ENCODE measurements at places on chromosomes 6 and 20.

DNA sequence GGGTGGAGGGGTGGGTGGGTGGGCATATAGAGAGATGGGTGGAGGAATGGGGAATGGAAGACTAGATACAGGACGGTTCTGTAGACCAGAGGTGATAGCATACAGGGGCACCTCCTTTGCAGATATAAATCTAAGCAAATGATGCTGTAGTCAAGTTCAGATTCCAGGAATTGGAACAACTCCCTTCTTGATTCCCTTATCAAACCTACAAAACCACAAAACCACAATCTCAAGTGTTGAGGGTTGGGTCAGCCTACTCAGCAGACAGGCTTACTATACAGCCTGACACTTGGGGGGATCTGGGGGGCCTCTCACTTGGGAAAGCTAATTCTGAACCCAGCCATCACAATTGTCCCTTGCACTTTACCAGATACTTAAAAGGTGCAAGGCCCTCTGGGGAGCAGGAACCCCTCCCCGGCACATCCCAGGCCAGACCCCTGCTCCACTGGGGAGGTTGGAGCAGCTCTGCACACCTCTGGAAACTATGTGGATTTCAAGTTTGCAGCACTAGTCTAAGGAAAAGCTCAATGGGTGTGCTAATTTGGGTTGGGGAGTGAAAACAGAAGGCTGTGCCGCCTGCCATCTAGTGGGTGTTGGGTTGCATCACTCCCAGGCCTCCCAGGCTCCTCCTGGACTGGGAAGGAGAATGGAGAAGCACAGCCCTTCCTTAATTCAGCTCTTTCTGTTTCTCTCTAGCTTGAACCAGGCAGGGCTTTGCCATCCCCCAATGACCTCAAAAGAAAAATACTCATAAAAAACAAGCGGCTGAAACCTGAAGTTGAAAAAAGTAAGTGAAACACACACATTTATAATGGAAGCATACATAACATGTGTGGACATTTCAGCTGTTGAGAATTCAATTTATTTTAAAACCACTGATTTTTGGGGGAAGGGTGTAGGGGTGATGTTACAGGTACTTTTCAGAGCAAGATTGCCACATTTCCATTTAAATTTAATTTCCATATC, 121.2 kb upstream of the LAMP5 start:
- DNase-seq, result no peak

DNA sequence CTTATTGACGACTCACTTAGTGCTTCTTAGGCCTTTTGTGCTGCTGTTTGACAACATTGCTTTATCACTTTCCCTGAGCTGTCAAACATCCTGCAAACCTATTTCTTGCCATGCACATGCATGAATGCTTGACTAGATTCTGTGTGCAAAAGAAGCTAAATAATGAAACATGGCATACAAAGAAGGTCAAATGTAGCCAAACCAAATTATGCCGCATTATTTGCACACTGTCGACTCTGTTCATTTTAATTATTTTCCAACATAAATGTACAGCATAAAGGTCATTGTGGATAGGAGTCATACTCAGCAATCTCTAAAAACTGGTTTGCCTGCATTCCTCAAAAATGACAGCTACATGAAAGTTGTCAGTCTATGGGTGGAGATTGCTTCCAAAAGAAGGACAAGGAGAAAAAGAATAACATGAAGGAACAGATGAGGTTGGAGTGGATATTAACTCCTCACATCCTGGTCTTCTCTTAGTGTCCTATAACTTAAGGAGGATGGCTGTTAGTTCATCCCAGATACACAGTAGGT, 123.1 kb upstream of the STXBP5 start:
- DNase-seq, result no peak

DNA sequence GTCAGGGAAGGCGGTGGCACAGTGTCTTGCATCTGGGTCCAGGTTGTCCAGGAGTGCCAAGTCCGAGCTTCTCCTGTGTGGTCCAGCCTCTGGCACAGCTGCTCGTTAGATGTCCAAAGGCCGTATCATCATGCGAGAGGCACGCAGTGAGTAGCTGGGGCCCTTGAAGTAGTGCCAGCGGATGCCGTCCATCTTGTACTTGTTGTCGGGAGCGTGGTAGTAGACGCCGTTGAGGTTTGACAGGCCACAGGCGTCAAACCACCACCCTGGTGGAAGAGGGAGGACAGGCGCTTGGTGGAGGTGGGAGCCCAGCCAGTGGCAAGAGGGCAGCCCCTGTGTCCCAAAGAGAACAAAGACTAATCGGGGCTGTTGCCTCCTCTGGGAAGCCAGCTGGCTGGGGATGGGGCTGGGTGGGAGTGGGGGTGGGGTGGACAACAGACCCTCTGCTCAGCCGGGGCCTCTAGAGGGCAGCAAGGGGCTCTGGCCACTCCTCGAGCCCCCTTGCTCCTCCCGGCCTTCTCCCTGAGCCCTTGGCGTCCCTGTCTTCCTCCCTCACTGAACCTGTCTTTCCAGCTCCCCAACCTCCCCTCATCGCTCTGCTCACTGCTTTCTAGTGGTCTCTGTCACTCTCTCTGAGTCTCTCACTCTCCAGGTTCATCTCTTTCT, 39.5 kb downstream of the FAM110A start:
- no peak for DNase-seq

GRCh38 chr6:136782021-136782770, 10.1 kb downstream of the MAP3K5 start:
- DNase-seq, result no peak

- DNase-seq, result no peak
Observed at GRCh38 chr6:20722455-20722854, 188.2 kb downstream of the CDKAL1 start.

- DNase-seq, result no peak
Observed at GRCh38 chr6:123803504-123804013, at the start of gene NKAIN2. Gene NKAIN2, plus strand, starts transcription at chr6:123803865.

DNA sequence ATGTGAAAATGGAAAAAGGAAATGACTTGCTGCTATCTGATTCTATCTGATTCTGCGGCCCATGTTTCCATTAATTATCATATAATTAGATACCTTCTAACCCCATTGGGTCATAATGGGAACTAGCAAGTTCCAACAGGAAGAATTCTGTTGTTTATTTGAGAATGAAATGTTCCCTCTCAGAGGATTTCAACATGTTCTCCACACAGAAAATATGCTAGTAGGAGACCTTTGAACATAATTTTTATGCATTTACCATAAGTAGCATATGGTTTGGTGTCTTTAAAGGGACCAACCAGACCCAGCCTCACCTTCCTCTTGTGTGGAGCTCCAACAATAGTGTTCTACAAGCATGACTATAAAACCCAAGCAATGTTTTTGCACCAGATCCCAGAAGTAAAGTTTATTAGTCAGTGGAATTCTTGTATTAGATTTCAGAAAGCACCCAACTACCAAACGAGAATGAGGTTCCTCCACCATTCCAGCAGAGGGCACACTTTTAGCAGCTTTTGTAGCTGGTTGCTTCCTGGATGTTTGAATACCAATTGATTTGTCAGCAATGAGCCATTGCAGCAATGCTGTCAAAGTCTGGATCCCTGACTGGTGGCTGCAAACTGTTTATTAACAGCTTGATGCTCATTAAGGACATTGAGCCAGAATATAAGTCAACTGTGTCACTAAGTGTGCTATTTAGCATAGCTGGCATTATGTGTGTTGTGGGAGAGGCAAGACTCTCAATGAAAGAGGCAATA, 143.6 kb upstream of the GJE1 start:
- DNase-seq, result no peak

DNA sequence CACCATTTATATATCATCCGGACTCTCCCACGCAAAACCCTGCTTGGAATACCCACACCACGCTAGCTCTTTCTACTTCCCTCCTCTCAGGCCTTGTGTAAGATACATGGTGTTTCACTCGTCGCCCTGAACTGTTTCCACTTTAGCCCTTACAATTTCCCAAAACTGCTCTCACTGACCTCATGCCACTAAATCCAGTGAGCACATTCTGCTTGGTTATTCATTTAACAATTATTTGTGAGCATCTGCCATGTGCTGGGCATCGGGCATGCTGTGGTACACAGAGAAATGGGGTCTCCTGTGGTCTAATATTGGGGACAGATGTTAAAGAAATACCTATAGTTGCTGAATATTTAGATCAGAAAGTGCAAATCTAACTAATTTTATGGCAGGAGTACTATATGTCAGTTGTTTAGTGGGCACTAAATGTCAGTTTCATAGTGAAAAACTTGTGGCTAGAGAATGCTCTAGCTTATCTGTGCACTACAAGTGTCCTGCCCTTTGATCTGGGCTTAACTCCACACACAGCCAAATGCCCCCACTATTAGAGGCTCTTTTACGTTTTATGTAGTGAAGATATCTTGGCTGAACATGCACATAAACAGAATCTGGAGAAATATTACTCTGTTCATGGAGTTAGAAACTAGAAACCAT, 41.0 kb downstream of the PLEKHG1 start:
- DNase-seq, result no peak

- DNase-seq, result no peak
Observed at GRCh38 chr6:129440691-129441090, 269.3 kb downstream of the ARHGAP18 start.

GRCh38 chr6:48186746-48187145, 75.7 kb upstream of the PTCHD4 start:
- DNase-seq, result no peak

DNA sequence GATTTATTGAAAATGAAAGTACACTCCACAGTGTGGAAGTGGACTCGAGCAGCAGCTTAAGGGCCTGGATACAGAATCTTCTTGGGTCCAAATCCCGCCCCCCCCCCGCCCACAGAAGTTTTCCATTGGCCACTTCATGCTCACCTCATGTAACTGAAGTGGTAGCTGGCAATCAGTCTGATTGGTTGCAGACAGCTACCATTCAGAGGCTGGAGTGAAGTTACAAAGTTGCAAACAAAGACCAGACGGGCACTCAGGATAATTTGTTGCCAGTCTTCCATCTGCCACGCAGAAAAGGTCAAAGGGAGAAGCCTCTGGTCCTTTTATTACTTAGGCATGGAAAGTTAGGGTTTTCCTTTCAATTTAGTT, 25.8 kb upstream of the FABP7 start:
- no peak for DNase-seq

- no peak for DNase-seq
Observed at GRCh38 chr6:131937703-131938631, 13.2 kb downstream of the CCN2 start.

- DNase-seq, result no peak
Observed at GRCh38 chr6:75188221-75188925, 17.5 kb downstream of the COL12A1 start.

DNA sequence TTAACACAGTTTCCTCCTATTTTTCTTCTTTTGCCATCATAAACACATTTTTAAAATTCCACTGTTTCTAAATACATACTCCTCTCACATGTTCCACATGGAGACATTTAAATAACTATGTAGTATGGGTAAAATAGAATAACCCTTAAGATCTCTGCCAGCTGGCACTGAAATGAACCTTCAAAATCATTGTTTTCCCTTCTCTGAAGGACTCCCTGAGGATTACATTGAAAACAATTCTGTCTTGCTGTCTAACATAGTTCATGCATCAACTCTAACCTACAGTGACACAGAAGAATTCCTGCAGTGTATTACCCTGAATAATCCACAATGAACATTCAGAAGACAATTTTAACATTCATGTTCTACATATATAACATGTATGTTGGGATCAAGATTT, 1361.8 kb upstream of the CITED2 start:
- no peak for DNase-seq

DNA sequence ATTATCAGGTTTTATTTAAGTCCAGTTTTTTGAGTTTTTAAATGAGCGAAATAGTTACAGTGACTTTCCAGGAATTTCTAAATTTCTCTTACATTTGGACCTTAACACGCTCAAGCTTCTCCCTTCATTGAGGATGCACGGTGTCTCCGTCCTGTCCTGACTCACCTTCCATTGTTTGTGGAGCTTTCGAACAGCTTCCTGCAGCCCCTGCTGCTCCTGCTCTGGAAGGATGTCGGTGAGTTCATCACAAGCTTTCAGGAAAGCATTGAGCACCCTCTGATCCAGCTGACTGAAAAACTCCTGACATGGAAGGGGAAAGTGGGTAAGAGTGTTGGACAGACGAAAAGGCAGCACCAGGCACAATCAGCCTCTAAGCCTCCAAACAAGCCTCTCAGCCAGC, 183.7 kb downstream of the SYNE1 start:
- DNase-seq, result no peak

DNA sequence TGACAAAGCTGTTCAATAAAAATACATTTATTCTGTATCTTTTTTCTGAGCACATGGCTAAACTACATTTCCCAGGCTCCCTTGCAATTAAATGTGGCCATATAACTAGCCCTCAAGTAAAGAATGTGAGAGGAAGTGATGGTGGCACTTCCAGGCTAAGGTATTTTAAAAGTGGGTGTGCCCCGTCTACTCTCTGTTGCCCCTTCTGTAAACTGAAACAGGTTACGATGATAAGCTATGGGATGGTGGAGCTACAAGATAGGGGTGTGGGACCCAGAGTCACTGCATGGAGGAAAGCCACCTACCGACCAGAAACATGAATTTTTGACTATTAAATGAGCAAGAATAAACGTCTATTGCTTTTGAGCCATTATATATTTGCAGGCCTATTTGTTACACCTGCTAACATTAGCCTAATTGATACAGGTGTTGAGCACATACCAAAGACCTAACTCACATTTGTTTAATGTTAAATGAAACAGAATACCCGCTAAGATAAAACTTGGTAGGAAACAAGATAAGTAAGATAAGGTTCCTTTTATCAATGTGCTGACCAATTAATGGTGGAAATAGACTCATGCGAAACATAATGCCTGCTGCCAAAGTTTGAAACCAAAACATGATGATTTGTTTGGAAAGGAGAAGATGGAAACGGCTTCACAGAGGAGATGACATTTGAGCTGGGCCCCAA, 3.1 kb downstream of the FYN start:
- DNase-seq, result no peak

GRCh38 chr6:40251637-40252300, 317.5 kb upstream of the MOCS1 start:
- no peak for DNase-seq

DNA sequence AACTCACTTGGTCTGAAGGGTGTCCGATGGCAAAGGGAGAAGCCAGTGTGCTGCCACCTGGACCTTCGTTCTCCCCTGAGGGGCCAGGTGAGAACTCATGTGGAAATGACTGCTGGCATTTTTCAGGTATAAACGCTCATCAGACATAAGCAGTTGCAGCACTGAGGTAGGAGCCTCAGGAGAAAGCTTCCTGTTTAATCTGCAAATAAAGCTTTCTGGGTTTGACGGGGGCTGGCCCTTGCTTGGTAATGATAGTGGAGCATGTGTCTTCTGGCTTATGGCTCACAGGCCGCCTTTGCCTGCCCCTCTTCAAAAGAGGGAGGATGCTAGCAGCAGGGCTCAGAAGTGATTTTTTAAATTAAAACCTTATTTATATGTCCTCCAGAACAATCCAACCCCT, 122.1 kb upstream of the SLC24A3 start:
- no peak for DNase-seq

- no peak for DNase-seq
Observed at GRCh38 chr20:20195021-20195705, 142.8 kb downstream of the CFAP61 start.

DNA sequence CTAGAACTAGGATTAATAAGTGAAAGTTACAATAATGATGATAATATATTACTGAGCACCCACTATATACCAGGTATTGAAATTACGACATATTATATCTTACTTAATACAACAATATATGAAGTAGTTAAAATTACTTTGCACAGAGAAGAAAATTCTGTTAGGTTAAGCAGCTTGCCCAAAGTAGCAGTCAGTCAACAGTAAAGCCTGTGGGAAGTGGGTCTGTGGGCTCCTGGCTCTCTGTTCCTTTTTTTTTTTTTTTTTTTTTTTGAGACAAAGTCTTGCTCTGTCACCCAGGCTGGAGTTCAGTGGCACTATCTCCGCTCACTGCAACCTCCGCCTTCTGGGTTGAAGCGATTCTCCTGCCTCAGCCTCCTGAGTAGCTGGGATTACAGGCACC, 4.8 kb upstream of the GTF2H4 start:
- DNase-seq, result no peak

GRCh38 chr6:69774740-69775584, 21.8 kb downstream of the LMBRD1 start:
- no peak for DNase-seq

All from stimulated activated CD8-positive, alpha-beta memory T cell treated with anti-CD3 and anti-CD28 coated beads, Interleukin-4, amount 100 ng/mL, for 4 hours (primary cell).